ENCODE measurements at places on chromosomes 12 and 14. TPM values are rescaled to one million over a fixed set of nuclear protein-coding genes. Genes with fewer than 3 reads are reported as not detected.

The TAS2R7 gene
- not detected for total RNA-seq

DNA sequence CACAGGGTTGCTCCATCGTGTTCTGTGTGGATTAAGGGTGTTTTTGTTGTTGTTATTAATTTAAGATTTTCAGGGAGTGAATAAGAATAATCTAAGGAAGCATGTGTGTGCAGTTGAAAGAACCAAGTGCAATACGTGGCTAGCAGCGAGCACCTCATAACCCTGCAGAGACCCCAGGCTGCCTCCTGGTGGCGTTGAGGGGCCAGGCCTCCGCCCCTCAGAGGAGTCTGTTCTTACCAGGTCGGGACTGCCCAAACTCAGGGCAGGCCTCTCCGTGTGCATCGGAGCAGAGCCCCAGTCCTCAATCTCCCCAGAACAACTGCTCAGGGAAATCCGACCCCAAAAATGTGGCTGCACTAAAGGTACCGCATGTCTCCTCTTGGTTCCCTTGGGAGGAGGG, 36.8 kb downstream of the IL31 start:
- H3K4me1 ChIP-seq: no peaks in the 10 kb centered on the region
- DNase-seq: no peak
- no peak overlapping the region for H3K27ac ChIP-seq
- H3K36me3 ChIP-seq: peaks cover 26% of the 10 kb centered on the region
- no peak overlapping the region for H3K4me3 ChIP-seq
- no peaks in the 10 kb centered on the region for H3K27me3 ChIP-seq

The RD3L gene
- total RNA-seq: not detected

DNA sequence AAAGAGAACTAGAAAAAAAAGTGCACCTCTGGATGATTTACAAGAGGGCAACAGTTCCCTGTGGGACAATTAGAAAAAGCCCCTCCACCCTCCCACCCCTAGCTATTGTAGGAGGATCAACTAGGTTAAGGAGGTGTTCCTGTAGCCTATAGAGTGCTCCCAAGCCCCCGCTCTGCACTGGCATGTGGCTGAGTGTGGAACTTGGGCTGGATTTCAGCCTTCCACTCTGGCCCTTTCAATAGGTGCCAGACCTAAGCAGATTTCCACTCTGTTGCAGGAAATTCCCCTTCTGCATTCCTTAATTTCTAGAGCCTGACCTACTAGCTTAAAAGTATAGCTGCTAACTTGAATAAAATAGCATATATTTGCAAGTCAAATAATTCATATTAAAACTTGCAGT, 2.8 kb downstream of the NFATC4 start:
- DNase-seq: no peak
- H3K4me1 ChIP-seq: peaks cover 9% of the 10 kb centered on the region
- peaks cover 32% of the 10 kb centered on the region for H3K27me3 ChIP-seq
- H3K27ac ChIP-seq: no peak overlapping the region
- no peak overlapping the region for H3K4me3 ChIP-seq

The ZBTB42 gene
- total RNA-seq: 5.4 TPM

The GLT8D2 gene
- total RNA-seq: not detected

DNA sequence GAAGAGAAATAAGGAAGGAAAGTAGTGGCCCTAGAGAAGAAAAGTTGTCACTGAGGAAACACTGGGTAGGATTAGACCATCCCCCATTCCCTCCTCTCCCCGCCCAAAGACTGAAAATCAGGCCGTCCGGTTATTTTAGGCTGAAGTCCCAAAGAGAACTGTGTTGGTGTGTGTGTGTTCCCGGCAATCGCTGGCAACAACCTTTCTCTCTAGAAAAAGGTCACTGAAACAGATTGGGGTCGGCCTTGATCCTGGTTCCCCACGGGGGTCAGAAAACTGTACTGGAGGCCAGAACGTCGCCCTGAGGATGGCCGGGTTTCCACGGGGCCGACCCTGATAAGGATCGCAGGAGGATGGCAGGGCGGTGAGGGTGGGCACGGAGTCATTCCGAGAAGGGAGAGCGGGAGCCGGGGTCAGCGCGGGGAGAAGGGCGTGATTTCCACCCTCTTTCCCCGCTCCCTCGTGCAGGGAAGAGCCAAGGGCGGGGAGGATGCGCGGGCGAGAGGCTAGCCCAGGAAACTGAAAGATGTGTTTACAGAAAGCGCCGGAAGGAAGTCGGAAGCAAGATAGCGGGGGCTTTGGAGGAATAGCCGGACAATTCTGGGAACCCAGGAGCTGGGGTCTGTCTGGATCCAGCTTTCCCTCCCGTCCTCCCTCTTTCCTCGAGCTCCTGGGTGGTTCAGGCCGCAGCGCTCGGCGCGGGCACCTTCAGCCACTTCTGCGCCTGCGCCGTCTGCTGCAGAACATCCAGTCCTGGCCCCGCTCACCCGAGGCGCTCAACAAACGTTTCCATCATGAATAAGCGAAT, 25.3 kb upstream of the SPTLC2 start:
- peak overlapping the region; percentile 77 for H3K4me3 ChIP-seq
- peaks cover 2% of the 10 kb centered on the region for H3K36me3 ChIP-seq
- peak overlapping the region; percentile 86 for H3K27ac ChIP-seq

The SERPINA3 gene
- total RNA-seq: not detected

GRCh38 chr14:79375356-79375755, 835.9 kb downstream of the DIO2 start:
- no peaks in the 10 kb centered on the region for H3K36me3 ChIP-seq
- H3K27me3 ChIP-seq: no peaks in the 10 kb centered on the region
- no peak for DNase-seq
- no peak overlapping the region for H3K27ac ChIP-seq

The CDH24 gene
- 1.4 TPM for total RNA-seq

The CCDC198 gene
- not detected for total RNA-seq

DNA sequence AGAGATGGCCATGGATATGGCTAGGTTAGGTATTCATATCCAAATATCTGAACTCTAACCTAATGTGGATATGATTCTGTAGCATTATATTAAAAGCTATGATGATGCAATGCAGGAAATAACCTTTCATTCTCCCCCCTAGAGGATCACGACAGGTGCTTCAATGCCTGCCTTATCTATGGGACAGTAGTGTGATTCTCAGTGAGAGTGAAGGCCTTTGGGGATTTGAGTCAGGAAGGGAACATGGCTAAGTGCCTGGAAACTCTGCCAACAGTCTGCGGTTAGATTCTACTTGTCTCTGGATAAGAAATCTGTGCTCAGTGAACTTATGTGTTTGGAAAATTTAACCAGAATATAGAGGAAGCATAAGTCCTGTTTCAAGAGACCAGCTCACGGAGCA, 81.8 kb downstream of the SLC38A1 start:
- H3K36me3 ChIP-seq: peaks cover 71% of the 10 kb centered on the region
- DNase-seq: no peak
- H3K27me3 ChIP-seq: no peaks in the 10 kb centered on the region
- H3K27ac ChIP-seq: no peak overlapping the region
- H3K4me3 ChIP-seq: no peak overlapping the region
- H3K4me1 ChIP-seq: peaks cover 4% of the 10 kb centered on the region

The FLRT2 gene
- total RNA-seq: not detected

- no peak overlapping the region for H3K27ac ChIP-seq
- H3K27me3 ChIP-seq: peaks cover 66% of the 10 kb centered on the region
- no peaks in the 10 kb centered on the region for H3K36me3 ChIP-seq
- peaks cover 24% of the 10 kb centered on the region for H3K4me1 ChIP-seq
- DNase-seq: no peak
- peak overlapping the region; percentile 89 for H3K4me3 ChIP-seq
Measured at GRCh38 chr14:72894623-72895378, 900 bp upstream of the DPF3 start.

GRCh38 chr12:28591831-28592230, 401.6 kb downstream of the CCDC91 start:
- H3K4me3 ChIP-seq: no peak overlapping the region
- H3K36me3 ChIP-seq: no peaks in the 10 kb centered on the region
- H3K27me3 ChIP-seq: no peaks in the 10 kb centered on the region
- DNase-seq: no peak
- no peaks in the 10 kb centered on the region for H3K4me1 ChIP-seq

GRCh38 chr12:130041983-130042812, 120.1 kb upstream of the FZD10 start:
- no peaks in the 10 kb centered on the region for H3K36me3 ChIP-seq
- peaks cover 20% of the 10 kb centered on the region for H3K27me3 ChIP-seq
- H3K4me1 ChIP-seq: no peaks in the 10 kb centered on the region
- H3K4me3 ChIP-seq: no peak overlapping the region
- H3K27ac ChIP-seq: no peak overlapping the region

DNA sequence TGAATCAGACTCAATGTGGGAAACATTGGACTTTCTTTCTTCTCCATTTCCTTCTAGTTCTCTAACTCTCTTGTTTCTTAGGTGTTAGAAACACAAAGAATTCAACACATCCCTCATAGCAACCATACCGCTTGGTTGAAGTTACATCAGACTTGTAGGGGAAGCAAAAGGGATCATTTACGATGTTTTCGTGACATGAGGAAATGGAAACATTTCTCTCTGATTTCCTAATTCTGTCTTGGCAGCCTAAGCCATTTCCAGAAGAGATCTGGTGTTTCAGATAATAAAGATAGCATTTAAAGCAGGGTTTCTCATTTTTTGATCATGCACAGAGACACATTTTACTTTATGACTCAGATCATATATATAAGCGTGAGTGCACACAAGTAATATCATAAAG, 202.0 kb downstream of the TMEM132C start:
- no peak overlapping the region for H3K27ac ChIP-seq
- H3K36me3 ChIP-seq: no peaks in the 10 kb centered on the region
- no peaks in the 10 kb centered on the region for H3K4me1 ChIP-seq
- no peak for DNase-seq
- H3K4me3 ChIP-seq: no peak overlapping the region

GRCh38 chr14:61196792-61197191, 84.3 kb downstream of the TMEM30B start:
- H3K4me3 ChIP-seq: no peak overlapping the region
- peaks cover 35% of the 10 kb centered on the region for H3K27me3 ChIP-seq
- no peak overlapping the region for H3K27ac ChIP-seq
- no peaks in the 10 kb centered on the region for H3K4me1 ChIP-seq
- H3K36me3 ChIP-seq: no peaks in the 10 kb centered on the region

GRCh38 chr12:132633901-132634300, 15.3 kb downstream of the P2RX2 start:
- no peak overlapping the region for H3K27ac ChIP-seq
- H3K36me3 ChIP-seq: peaks cover 84% of the 10 kb centered on the region
- H3K4me1 ChIP-seq: no peaks in the 10 kb centered on the region
- no peak for DNase-seq
- no peak overlapping the region for H3K4me3 ChIP-seq
- H3K27me3 ChIP-seq: no peaks in the 10 kb centered on the region

The PRPH gene
- not detected for total RNA-seq

The ATP6V1D gene
- 26.8 TPM for total RNA-seq

DNA sequence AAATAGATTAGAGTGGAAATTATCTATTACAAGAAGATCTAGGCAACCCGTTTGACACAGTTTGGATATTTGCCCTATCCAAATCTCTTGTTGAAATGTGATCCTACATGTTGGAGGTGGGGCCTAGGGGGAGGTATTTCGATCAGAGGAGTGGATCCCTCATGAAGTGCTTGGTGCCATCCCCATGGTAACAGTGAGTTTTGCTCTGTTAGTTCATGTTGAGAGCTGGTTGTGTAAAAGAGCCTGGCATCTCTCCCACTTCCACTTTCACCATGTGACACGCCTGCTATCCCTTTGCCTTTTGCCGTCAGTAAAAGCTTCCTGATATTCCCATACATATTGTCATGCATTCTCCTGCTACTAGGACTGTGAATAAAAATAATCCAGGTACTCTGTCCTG, 66.4 kb upstream of the FLRT2 start:
- no peak for DNase-seq
- H3K27me3 ChIP-seq: no peaks in the 10 kb centered on the region
- H3K4me3 ChIP-seq: no peak overlapping the region
- H3K36me3 ChIP-seq: no peaks in the 10 kb centered on the region

- H3K27me3 ChIP-seq: peaks cover 8% of the 10 kb centered on the region
- H3K27ac ChIP-seq: no peak overlapping the region
- H3K4me1 ChIP-seq: peaks cover 21% of the 10 kb centered on the region
- peaks cover 4% of the 10 kb centered on the region for H3K36me3 ChIP-seq
- no peak for DNase-seq
Measured at GRCh38 chr14:68842298-68842697, 49.4 kb upstream of the ZFP36L1 start.

DNA sequence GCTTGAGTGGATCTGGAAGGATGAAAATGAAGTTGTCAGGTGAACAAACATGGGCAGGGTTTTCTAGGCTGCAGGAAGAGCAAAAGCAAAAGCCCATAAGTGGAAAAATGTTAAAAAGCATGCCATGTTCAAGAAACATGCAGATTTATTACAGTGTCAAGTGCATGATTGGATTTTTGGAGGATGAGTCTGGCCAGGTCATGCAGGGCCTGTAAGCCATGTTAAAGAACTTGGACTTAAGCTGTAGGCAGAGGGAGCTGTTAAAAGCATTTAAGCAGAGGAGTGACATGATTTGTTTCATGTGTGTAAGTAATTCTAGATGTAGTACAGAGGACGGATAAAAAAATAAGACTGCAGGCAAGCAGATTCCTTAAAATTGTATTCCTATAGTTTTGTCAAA, 16.3 kb upstream of the SINHCAF start:
- H3K27ac ChIP-seq: no peak overlapping the region
- DNase-seq: no peak
- peaks cover 2% of the 10 kb centered on the region for H3K4me1 ChIP-seq
- H3K27me3 ChIP-seq: peaks cover 5% of the 10 kb centered on the region
- H3K4me3 ChIP-seq: no peak overlapping the region

DNA sequence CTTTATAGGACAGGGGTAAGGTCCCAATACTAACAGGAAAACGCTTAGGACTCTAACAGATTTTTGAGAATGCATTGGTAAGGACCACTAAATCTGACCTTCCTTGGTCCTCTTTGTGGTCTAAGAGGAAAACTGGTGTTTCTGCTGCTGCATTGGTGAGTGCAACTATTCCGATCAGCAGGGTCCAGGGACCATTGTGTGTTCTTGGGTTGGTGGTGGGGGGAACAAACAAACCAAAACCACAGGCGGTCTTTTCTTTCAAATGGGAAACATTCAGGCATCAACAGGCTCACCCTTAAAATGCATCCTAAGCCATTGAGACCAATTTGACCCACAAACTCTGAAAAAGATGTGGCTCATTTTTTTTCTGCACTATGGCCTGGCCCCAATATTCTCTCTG, 20.7 kb downstream of the EPYC start:
- H3K27ac ChIP-seq: no peak overlapping the region
- peaks cover 2% of the 10 kb centered on the region for H3K27me3 ChIP-seq
- no peaks in the 10 kb centered on the region for H3K36me3 ChIP-seq
- H3K4me1 ChIP-seq: no peaks in the 10 kb centered on the region
- no peak for DNase-seq

DNA sequence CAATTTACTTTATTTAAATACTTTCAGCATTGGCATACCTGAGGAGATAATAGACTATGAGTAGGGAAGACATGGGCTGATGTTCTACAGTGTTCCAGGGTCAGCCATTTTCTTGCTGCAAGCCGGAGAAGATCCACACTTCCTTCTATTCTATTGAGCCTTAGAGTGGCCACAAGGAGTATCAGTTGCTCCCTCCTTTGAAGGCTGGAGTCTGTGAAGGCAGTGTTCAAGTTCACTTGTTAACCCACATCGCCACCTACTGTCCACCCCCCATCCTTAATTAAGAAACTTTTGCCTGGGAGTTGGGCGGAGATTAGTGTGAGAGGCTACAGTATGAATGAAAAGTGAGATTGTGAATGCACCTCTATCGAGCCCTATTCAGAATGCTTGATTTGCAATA, 666.6 kb downstream of the NRXN3 start:
- H3K4me3 ChIP-seq: no peak overlapping the region
- no peaks in the 10 kb centered on the region for H3K27me3 ChIP-seq
- DNase-seq: peak; percentile 9
- H3K27ac ChIP-seq: no peak overlapping the region
- H3K4me1 ChIP-seq: no peaks in the 10 kb centered on the region

The GUCY2C gene
- total RNA-seq: not detected

The TC2N gene
- total RNA-seq: 19.9 TPM

The MAP3K9 gene
- 5.5 TPM for total RNA-seq

All from activated T-helper 2 cell treated with anti-CD3 and anti-CD28 coated beads, Interferon-gamma antibody, Interleukin-2, Interleukin-4, amounts not matched to agents 10 μg/mL and 5 μg/mL and 100 μg/mL, durations not matched to agents 14 hours and 24 hours and 36 hours (primary cell).